Common myeloid progenitor, CD34-positive (primary cell): ENCODE measurements at places on chromosomes 5 and 9.

DNA sequence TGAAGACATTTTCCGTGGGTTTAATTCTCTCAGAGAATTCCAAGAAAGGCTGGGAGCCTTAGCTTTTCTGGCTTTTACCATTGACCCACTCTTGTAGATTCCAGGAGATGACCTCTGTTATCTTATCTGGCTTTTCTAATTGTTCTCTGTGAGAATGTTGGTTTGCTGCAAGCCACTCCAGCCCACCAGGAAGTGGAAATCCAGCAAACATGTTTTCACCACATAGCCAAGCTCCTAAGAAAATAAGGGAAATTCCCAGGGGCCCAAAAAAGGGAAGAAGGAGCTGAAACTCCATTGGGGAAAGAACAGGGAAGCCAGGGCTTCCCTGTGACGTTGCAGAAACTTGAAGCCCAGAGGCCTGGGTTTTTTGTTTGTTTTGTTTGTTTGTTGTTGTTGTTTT is 19.7 kb downstream of the GPR107 start:
- peak overlapping the region; percentile 46 for H3K27ac ChIP-seq
- H3K4me1 ChIP-seq = peaks cover 51% of the 10 kb centered on the region
- H3K27me3 ChIP-seq = no peaks in the 10 kb centered on the region
- no peak overlapping the region for H3K4me3 ChIP-seq

GRCh38 chr9:94150890-94151650 is 66.8 kb downstream of the PTPDC1 start:
- no peak overlapping the region for H3K4me3 ChIP-seq
- H3K36me3 ChIP-seq = no peaks in the 10 kb centered on the region
- peaks cover 28% of the 10 kb centered on the region for H3K4me1 ChIP-seq
- H3K27ac ChIP-seq = no peak overlapping the region
- H3K27me3 ChIP-seq = no peaks in the 10 kb centered on the region

GRCh38 chr5:117204404-117204803 is 629.8 kb upstream of the SEMA6A start:
- no peaks in the 10 kb centered on the region for H3K27me3 ChIP-seq
- H3K4me1 ChIP-seq = no peaks in the 10 kb centered on the region
- H3K36me3 ChIP-seq = no peaks in the 10 kb centered on the region

- H3K4me3 ChIP-seq = no peak overlapping the region
- DNase-seq = no peak
- no peak overlapping the region for H3K27ac ChIP-seq
- no peaks in the 10 kb centered on the region for H3K36me3 ChIP-seq
Measured at GRCh38 chr9:104240890-104241289, 146.8 kb downstream of the SMC2 start.

GRCh38 chr5:3345195-3345594 is 250.4 kb upstream of the IRX1 start:
- H3K27me3 ChIP-seq = no peaks in the 10 kb centered on the region
- H3K27ac ChIP-seq = no peak overlapping the region
- DNase-seq = no peak
- no peaks in the 10 kb centered on the region for H3K36me3 ChIP-seq
- no peaks in the 10 kb centered on the region for H3K4me1 ChIP-seq

- DNase-seq = no peak
- H3K4me1 ChIP-seq = no peaks in the 10 kb centered on the region
- H3K27me3 ChIP-seq = peaks cover 14% of the 10 kb centered on the region
- no peak overlapping the region for H3K4me3 ChIP-seq
Measured at GRCh38 chr5:174622067-174622466, 102.3 kb upstream of the MSX2 start.

DNA sequence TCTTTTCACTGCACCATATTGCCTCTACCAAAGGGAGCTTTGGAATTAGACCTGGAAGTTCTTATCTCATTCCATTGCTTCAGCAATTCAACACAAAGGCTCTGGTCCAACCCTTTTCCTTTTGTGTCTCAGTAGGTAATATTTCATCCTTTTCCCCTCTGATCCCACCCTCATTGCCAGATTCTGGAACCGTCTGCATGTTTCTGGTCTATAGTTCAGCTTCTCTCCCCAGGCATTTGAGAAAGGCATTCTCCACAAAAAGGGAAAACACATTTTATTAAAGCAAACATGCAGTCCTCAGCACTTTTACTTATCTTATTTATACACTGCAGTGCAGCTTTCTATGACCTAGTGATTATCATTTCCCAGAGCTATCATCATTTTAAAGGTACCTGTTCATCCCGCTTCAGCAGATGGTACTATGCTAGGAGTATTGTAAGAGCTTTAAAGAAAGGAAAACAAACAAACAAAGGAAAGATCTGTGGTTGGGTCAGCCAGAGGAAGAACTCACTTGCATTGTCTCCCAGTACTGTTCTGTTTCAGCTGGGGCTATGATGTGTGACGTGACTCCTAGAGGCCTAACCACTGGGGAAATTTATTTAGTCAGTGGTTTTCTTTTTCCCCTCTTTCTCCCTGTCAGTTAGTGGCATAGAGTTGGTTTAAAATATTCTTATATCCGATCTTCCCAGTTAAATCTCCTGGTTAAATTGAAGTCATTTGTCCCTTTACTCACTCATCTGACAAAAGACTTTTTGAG is 269.2 kb downstream of the TMEM38B start:
- H3K27me3 ChIP-seq = no peaks in the 10 kb centered on the region
- DNase-seq = no peak
- H3K4me3 ChIP-seq = no peak overlapping the region
- no peaks in the 10 kb centered on the region for H3K4me1 ChIP-seq

DNA sequence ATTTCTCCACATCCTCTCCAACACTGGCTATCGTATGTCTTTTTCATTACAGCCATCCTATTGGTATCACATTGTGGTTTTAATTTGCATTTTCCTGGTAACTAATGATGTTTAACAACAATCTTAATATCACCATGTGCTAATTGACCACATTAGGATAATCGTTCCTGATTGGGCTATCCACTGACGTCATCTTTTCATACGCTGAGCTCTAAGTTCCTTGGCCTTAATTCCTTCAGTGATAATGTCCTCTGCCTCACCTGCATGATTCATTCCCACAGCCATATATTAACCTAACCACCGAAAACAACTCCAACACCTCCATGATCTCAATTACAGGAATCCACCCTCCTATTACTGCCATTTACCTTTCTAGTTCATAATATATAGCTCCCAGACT is 547.9 kb upstream of the BRINP1 start:
- no peaks in the 10 kb centered on the region for H3K27me3 ChIP-seq
- no peak for DNase-seq
- no peaks in the 10 kb centered on the region for H3K4me1 ChIP-seq
- H3K27ac ChIP-seq = no peak overlapping the region

DNA sequence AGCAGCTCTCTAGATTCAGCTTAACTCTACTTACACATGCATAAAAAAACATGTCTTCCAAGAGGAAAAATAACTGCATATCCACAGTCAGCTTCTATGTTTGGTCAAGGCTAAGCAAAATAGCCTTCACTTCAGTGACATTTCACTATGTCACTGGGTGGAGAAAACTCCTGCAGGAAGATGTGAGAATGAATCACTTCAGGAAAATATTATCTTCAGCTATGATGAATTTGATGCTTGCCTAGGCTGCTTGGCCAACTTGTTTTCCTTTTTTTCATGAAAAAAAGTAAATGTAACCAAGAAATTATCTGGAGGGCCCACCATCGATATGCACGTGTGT is 143.0 kb upstream of the ZNF608 start:
- peaks cover 4% of the 10 kb centered on the region for H3K4me1 ChIP-seq
- H3K36me3 ChIP-seq = no peaks in the 10 kb centered on the region
- DNase-seq = no peak
- no peak overlapping the region for H3K27ac ChIP-seq
- H3K4me3 ChIP-seq = no peak overlapping the region

DNA sequence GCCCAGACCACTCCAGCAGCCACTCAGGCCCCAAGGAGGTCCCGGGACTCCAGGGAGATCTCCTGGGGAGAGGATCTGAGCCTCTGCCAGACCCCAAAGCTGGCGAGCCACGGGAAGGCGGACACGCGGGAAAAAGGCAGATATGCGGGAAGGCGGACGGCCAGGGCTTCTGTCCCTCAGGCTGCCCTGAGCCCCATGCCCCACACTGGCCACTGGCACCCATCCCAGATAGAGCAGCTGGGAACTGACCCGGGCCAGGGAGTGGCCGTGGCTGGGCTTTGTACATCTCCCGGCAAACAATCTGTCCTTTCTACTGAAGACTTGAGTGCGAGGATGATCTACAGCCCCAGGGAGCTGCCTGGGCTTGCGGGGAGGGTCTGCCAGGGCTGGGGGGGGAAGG is 21.1 kb upstream of the NOTCH1 start:
- DNase-seq = no peak
- peaks cover 26% of the 10 kb centered on the region for H3K4me1 ChIP-seq
- H3K36me3 ChIP-seq = no peaks in the 10 kb centered on the region
- no peak overlapping the region for H3K27ac ChIP-seq
- no peaks in the 10 kb centered on the region for H3K27me3 ChIP-seq
- no peak overlapping the region for H3K4me3 ChIP-seq

- no peak overlapping the region for H3K4me3 ChIP-seq
- no peaks in the 10 kb centered on the region for H3K36me3 ChIP-seq
- no peaks in the 10 kb centered on the region for H3K4me1 ChIP-seq
- no peak overlapping the region for H3K27ac ChIP-seq
- no peaks in the 10 kb centered on the region for H3K27me3 ChIP-seq
- DNase-seq = no peak
Measured at GRCh38 chr9:104635456-104635855, 17.5 kb upstream of the OR13C9 start.

DNA sequence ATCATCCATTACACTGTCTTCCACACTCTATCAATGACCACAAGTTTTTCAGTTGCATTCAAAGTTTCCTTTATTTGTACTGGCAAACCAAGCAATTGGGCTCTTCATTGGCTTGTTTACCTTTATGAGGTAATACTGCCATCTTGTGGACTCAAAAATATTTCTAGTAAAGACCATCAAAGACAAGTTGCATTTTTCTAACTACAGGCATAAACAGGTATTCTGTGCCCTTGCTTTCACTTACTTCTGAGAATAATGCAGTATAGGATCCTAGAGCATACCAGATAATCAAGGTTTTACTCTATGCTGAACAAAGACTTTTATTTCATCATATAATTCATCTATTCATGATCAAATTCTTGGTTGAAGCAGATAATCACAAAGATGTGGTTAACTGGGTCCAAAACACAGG is 173.7 kb upstream of the POU5F2 start:
- H3K4me3 ChIP-seq = no peak overlapping the region
- no peaks in the 10 kb centered on the region for H3K27me3 ChIP-seq
- H3K27ac ChIP-seq = no peak overlapping the region
- H3K4me1 ChIP-seq = no peaks in the 10 kb centered on the region
- DNase-seq = peak; percentile 69
- H3K36me3 ChIP-seq = no peaks in the 10 kb centered on the region

- no peaks in the 10 kb centered on the region for H3K36me3 ChIP-seq
- H3K27me3 ChIP-seq = no peaks in the 10 kb centered on the region
- no peak overlapping the region for H3K27ac ChIP-seq
- no peak overlapping the region for H3K4me3 ChIP-seq
Measured at GRCh38 chr5:66704790-66705425, 108.7 kb downstream of the MAST4 start.

DNA sequence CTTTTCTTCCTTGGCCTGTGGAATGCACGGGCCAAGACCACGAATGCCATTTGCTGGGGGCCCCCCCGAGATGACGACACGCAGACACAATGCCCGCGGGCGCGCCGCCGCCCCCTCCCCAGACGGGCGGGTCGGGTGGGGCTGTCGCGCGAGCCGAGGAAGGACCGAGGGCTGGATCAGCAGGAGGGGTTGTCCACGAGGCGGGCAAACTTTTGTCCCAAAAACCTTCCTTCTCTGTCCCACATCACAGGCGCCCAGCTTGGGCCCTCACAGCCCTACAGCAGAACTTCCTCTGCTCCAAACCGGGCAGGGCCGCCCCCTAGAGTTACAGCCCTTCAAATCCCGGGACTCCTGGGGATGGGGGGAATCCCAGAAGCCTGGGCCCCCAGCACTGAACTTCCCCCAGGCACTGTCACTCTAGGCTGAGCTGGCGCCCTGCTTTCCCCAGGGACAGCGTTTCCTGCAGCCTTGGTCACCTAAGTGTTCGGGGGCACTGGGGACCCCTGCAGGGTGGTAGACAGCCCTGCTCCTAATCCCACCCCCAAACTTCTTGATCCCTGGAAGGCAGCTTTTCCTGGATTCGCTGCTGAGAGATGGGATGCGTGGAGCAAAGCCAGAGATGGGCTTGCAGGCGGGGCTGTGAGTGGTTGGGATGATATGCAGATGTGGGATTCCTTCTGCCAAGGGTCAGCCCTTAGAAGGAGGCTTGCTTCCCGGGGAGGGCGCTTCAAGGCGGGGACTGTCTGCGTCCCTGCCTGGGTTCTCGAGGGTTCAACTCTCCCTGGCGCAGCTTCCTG is 980 bp downstream of the COL5A1 start:
- H3K36me3 ChIP-seq = no peaks in the 10 kb centered on the region
- peaks cover 14% of the 10 kb centered on the region for H3K4me1 ChIP-seq
- no peak overlapping the region for H3K27ac ChIP-seq

GRCh38 chr5:159135896-159136531 is 36.3 kb upstream of the EBF1 start:
- no peak for DNase-seq
- H3K4me3 ChIP-seq = no peak overlapping the region
- no peaks in the 10 kb centered on the region for H3K4me1 ChIP-seq
- no peaks in the 10 kb centered on the region for H3K36me3 ChIP-seq
- H3K27me3 ChIP-seq = no peaks in the 10 kb centered on the region

DNA sequence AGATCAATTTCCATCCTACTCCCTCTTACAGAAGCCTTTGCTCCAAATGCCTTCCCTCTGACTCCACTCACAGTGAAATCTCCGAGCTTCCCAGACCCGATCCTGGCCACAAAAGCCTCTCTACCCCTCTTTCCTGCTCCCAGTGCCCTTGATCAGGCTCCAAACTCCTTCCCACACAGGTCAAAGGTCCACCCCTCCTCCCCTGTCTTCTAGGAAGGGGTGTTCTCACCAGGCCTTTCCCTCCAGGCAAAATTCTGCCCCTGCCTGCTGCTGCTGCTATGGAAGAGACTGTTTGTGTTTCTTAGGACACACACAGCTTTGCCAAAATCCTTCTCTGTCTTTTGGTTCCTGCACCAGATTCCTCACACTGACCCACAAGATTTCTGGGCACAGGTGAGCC is 85.8 kb upstream of the ALDH1A1 start:
- no peak for DNase-seq
- no peaks in the 10 kb centered on the region for H3K27me3 ChIP-seq
- no peak overlapping the region for H3K27ac ChIP-seq
- no peaks in the 10 kb centered on the region for H3K36me3 ChIP-seq
- H3K4me3 ChIP-seq = no peak overlapping the region

GRCh38 chr9:124449381-124450151 is 685 bp upstream of the ADGRD2 start:
- peaks cover 20% of the 10 kb centered on the region for H3K4me1 ChIP-seq
- no peaks in the 10 kb centered on the region for H3K36me3 ChIP-seq
- H3K27ac ChIP-seq = no peak overlapping the region
- H3K27me3 ChIP-seq = peaks cover 10% of the 10 kb centered on the region
- no peak for DNase-seq

GRCh38 chr9:124182741-124183140 is 75.0 kb upstream of the NEK6 start:
- H3K36me3 ChIP-seq = no peaks in the 10 kb centered on the region
- no peak overlapping the region for H3K4me3 ChIP-seq
- no peak for DNase-seq
- peaks cover 5% of the 10 kb centered on the region for H3K27me3 ChIP-seq
- H3K4me1 ChIP-seq = no peaks in the 10 kb centered on the region
